ENCODE measurements at places on chromosomes 5 and 9.

- no peak for DNase-seq
Measured at GRCh38 chr5:76333571-76333970, 69.5 kb upstream of the IQGAP2 start.

DNA sequence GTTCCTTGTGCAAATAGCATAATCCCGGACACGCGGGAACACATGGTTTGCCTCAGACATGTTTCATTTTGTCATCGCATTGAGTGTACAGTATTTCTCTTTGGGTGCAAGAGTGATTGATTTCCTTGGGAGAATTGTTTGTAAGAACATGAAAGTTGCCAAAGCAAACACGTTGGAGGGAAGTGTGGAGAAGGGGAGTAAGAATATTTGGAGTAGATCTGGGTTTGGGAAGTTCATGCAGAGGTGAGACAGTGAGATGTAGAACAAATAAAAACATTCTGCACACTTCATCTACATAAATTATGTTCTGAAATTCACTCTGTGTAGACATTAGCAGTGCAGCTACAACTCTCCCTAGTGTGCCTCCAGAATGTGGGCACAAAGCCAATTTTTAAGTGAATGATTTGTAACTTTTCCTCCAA lies 24.0 kb downstream of the FOXD1 start:
- no peak for DNase-seq

DNA sequence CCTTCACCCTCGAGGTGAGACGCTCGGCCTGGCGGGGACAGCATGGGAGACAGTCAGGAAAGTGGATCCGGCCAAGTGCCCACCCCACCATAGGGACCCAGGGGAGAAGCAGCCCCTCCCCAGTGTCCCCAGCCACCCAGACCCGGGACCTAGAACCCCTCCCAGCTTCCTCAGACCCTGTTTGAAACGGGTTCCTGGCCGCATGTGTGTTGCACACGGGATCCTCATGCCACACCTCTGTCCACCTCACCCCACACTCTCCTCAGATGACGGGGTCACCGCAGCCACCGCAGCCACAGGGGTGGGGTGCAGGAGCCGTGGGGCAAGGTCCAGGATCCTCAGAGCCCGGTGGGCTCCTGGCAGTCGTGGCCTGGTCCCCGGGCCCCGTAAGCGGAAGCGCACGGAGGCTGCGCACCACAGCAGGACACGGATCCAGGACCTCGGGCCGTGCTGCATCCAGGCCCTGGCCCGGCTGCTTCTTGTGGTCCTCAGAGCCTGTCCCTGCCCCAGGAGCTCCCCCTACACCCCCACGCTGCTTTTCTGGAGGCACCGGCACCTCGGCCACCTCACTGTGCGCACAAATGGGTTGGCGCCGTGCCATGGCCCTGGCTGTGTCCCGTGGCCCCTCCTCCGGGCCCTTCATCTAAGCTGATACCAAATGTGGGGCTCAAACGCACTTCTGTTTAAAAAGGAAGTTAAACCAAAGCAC lies 15.3 kb downstream of the TERT start:
- DNase-seq = no peak

GRCh38 chr5:3564116-3564515 lies 31.5 kb upstream of the IRX1 start:
- DNase-seq = no peak

GRCh38 chr5:93676704-93677103 lies 64.7 kb downstream of the POU5F2 start:
- no peak for DNase-seq

DNA sequence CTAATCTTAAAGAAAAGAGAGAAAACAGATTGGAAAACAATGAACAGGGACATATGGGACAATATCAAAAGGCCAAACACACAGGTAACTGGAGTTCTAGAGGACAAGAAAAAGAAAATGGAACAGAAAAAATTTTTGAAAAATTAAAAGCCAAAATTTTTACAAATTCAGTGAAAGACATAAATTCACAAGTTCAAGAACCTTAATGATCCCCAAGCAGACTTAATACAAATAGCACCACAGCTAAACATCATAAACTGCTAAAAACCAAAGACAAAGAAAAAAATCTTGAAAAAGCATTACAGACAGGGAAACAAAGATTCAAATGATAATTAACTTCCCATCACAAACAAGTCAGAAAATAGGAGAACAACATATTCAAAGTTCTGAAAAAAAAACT lies 338.5 kb upstream of the SLC30A5 start:
- DNase-seq = no peak
